ENCODE measurements at places on chromosomes 7 and 10.

- DNase-seq: no peak
Observed at GRCh38 chr7:117666689-117667088, 186.9 kb downstream of the CFTR start.

DNA sequence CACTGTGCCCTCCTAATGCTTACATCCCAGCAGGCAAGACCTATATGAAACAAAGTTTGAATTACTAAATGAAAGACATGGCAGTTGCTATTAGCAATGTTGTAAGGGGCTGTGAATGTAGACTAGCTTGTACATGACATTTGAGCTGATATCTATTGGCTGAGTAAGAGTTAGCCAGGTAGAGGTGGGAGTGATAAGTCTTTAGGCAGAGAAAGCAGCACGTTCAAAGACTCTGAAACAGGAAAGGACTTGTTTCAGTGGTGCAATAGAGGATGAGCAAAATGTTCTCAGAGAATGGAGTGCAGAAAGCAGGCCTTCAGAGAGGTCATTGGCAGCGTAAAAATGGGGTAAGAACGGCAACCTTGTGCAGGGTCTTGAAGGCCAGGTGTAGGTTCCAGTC lies 687.6 kb downstream of the AUTS2 start:
- no peak for DNase-seq

- DNase-seq: no peak
Observed at GRCh38 chr7:47941136-47941844, 7.0 kb downstream of the PKD1L1 start.

GRCh38 chr10:35661236-35661635 lies 19.1 kb upstream of the FZD8 start:
- no peak for DNase-seq

GRCh38 chr10:124517931-124518330 lies 56.3 kb downstream of the LHPP start:
- DNase-seq: no peak

DNA sequence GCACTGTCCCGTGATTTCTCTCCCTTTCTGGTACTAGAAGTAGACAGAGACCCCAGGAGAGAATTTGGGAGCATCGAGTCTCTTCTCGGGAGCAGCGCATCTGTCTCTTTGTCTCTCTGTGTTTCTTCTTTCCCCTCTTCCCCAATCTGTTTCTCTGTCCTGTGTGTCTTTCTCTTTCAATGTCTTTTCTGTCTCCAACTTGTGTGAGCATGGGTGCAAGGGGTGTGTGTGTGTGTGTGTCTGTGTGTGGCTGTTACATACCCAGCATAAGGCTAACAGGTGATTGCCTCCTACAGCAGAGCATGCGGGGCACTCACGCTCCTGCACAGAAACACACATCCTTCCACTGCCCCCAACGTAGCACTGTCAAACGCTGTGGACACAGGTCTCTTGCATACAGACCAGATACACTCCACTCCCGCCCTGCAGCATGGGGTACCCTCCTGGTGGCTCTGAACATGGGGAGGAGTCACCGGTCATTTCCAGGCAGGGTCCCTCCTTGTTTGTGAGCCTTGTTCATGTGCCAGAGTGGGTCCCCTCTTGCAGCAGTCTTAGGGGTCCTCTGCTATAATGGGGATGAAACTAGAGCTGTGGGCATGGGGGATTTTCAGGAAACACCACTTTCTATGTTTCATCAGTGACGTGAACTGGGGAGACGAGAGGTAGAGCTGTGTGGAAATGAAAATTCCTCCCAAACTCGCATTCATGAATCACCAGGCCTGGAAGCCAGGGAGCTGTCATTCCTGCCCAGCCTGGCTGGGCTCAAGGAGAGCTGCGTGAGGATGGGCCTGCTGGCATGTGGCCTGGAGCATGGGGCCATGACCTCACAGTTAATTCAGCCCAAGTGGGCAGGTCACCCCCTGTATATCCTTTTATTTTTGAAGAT lies 980 bp downstream of the ADAMTS14 start:
- DNase-seq: no peak

DNA sequence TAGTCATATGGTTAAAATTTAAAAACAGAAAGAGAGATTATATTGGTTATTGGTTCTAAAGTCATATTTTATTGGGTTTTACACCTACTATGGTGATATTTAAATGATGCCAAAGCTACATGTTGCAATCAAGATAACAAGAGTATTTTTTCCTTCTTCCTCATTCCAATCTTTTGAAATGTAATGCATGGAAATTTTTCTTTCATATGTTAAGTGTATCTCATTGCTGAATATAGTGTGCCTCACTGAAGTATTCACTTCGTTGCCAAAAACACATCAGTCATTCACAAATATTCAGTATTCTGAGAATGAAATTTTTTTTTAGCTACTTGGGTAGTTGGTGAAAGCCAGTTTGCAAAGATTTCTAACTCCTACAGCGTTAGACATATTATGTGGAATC lies 19.5 kb downstream of the HDAC9 start:
- no peak for DNase-seq

DNA sequence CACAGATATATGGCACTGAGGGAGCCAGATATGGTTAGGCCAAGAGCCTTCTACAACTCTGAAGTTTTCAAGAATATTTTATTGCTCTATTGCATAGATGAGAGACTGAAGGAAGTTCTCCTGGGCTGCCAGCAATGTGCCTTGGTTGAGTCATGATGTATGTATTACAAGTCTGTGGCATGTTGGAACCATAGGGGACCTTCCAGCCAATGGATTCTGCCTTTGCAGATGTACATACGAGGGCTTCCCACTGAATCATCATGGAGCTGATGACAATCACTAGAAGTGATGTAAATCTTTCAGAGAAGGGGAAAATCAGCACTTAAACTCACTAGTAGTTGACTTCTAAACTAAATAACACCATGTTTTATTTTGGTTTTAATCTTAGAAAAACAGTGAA lies 419.5 kb downstream of the PHTF2 start:
- no peak for DNase-seq

DNA sequence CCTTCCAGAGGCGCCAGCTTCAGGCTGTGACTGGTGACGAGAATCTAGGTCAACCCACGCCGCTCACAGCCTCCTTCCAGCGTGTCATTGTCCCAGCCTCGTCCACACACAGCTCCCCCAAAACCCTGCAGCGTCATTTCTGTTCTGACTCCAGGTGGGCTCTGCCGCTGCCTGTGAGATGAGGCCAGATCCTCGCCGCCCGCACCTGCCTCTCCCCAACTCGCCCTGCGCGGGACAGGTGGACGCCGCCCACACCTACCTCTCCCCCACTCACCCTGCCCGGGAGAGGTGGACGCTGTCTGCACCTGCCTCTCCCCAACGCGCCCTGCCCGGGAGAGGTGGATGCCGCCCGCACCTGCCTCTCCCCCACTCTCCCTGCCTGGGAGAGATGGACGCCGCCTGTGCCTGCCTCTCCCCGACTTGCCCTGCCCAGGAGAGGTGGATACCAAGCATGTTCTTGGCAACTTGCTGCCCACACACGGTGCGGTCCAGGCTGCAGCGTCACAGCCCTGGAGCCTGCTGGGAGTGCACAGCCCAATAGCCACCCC lies 32.0 kb upstream of the CFAP46 start:
- no peak for DNase-seq
